ENCODE measurements at places on chromosomes 11 and 22.

- DNase-seq, result no peak
Observed at GRCh38 chr11:19869466-19869865, 156.8 kb downstream of the NAV2 start.

GRCh38 chr11:76808171-76808570 is 25.0 kb downstream of the TSKU start:
- DNase-seq, result peak; percentile 7

DNA sequence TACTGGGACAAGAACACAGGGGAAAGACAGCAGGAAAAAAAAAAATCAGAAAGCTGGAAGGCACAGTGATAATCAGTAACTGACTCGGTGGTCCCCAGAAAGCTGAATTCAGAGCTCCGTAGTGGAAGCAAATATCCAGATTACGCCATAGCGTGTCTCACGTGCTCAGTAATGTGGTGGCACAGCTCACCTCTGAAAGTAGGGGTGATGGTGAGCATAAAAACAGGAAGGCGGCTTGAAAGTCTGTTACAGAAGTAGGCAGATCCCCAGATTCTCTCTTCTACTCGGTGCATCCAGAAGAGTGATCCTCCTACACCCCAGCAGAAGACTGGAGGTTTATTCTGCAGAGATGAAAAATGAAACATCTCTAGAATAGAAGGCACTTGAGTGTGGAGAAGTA is 11.1 kb upstream of the OR8B3 start:
- DNase-seq, result no peak

GRCh38 chr22:20262582-20263147 is 5.5 kb downstream of the RTN4R start:
- DNase-seq, result no peak

GRCh38 chr11:74438681-74439080 is 28.7 kb downstream of the KCNE3 start:
- DNase-seq, result no peak

- DNase-seq, result no peak
Observed at GRCh38 chr22:40542821-40543540, 93.5 kb downstream of the MRTFA start.

GRCh38 chr11:61273178-61274078 is 21.7 kb downstream of the VWCE start:
- no peak for DNase-seq

DNA sequence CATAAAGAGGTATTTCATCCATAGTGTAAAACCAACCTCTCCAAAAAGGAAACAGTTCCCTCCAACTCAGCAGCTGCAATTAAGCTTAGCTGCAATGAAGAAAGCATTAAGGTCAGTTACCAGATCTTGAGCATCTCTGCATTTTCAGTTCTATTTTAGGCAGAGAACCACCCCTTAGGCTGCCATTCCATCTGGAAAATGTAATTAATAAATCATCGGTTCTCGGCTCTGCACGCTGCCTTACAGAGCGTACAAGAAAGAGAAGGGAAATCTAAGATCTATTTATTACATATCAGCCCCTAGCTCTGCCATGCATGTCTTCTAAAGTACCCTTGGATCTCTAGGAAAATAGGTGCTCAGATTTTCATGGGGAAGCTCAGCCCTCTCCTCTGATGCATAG is 71.5 kb downstream of the RCN1 start:
- DNase-seq, result no peak

GRCh38 chr11:102251423-102251822 is 65.9 kb upstream of the BIRC3 start:
- no peak for DNase-seq

- DNase-seq, result no peak
Observed at GRCh38 chr11:113805640-113806039, 26.0 kb downstream of the CLDN25 start.

- no peak for DNase-seq
Observed at GRCh38 chr22:37806409-37807333, 1.1 kb upstream of the GCAT start.
